Activated T-helper 1 cell treated with anti-CD3 and anti-CD28 coated beads, Interleukin-12 subunit alpha, Interleukin-12 subunit beta, Interleukin-2, Interleukin-4 antibody, amounts not matched to agents 30 ng/mL and 10 ng/mL and 1 ng/mL, durations not matched to agents 14 hours and 24 hours and 36 hours (primary cell): ENCODE measurements at places on chromosomes 3 and 15. TPM values are rescaled to one million over a fixed set of nuclear protein-coding genes. Genes with fewer than 3 reads are reported as not detected.

DNA sequence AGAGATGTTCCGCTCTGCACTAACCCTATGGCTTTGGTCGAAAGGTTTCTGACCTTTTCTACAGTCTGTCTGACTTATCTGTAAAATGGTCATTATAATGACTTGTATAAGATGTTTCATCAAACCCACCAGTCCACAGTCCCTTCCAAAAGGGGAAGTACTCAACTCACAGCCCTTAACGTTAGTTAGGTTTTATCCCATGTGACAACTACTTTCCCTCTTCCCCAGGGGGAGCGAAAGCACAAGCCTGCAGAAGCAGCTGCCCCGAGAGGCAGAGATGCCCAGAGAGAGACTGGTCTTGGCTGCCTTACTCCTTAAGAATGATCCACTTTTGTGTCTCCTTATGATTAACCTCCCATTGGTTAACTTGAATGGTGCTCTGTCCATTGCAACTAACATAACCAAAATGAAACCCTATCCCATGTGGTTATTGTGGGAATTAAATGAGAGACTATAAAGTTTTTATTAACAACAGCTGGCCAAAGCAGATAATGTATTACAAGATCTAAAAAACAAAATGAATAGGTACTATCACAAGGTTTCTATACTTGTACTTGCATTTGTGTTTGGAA lies 6.4 kb downstream of the ASTE1 start:
- no peak for DNase-seq

- DNase-seq: no peak
Observed at GRCh38 chr3:150396956-150397550, 11.0 kb upstream of the TSC22D2 start.

ST8SIA2 gene
- not detected in 2 replicates for total RNA-seq

- no peak for DNase-seq
Observed at GRCh38 chr3:29152379-29152778, 128.5 kb upstream of the RBMS3 start.

GRCh38 chr3:182364723-182365650 lies 428.3 kb upstream of the ATP11B start:
- no peak for DNase-seq

LAMB2 gene
- total RNA-seq: not detected in 2 replicates

- DNase-seq: peak; percentile 10
Observed at GRCh38 chr3:32313723-32314473, 75.4 kb downstream of the CMTM8 start.

MST1 gene
- 6.5 and 8.2 TPM in 2 replicates for total RNA-seq

GCSAM gene
- total RNA-seq: 2.8 and 3.5 TPM in 2 replicates
